ENCODE measurements at places on chromosomes 6 and 20.

DNA sequence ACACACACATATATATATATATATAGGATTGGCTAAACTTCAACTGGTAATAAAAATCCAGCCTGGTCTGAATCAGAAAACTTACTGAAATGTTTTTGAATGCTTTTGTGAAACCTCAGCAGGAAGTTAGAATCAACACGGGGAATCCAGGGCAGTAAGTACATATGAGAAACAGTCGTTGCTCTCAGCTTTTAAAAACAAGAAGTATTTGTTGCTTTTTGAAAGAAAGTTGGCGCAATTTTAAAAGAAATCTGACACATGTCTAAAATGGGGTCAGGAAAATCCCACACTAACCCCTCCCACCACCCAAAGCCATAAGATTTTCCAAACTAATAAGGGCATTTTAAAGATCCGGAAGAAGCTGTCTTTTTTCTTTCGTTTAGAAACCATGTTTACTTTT is 11.5 kb upstream of the CCDC170 start:
- DNase-seq, result peak; percentile 22

DNA sequence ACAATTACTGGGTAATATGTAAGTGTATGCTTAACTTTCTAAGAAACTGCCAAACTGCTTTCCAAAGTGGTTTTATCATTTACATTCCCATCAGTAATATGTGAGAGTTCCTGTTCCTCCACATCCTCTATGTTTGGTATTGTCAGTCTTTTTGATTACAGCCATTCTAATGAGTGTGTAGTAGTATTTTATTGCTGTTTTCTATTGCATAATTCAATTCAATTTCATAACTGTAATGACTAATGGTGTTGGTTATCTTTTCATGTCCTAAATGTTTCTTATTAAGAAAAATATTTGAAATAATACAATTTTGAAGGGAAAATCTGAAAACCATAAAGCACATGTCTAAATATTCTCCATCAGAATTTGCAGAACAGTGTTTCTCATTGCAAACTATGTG is 119.3 kb downstream of the MAP3K7 start:
- no peak for DNase-seq

GRCh38 chr20:57167971-57168701 is 98.3 kb downstream of the BMP7 start:
- no peak for DNase-seq

- peak; percentile 5 for DNase-seq
Measured at GRCh38 chr6:70686548-70687133, 19.0 kb downstream of the SMAP1 start.

- DNase-seq, result no peak
Measured at GRCh38 chr6:11851387-11851786, 72.8 kb upstream of the ADTRP start.

- DNase-seq, result no peak
Measured at GRCh38 chr6:31908791-31909190, 6.9 kb upstream of the ZBTB12 start.

- DNase-seq, result no peak
Measured at GRCh38 chr6:159788276-159788675, 1.1 kb downstream of the TCP1 start.

GRCh38 chr6:16831136-16831535 is 69.9 kb upstream of the ATXN1 start:
- DNase-seq, result no peak

DNA sequence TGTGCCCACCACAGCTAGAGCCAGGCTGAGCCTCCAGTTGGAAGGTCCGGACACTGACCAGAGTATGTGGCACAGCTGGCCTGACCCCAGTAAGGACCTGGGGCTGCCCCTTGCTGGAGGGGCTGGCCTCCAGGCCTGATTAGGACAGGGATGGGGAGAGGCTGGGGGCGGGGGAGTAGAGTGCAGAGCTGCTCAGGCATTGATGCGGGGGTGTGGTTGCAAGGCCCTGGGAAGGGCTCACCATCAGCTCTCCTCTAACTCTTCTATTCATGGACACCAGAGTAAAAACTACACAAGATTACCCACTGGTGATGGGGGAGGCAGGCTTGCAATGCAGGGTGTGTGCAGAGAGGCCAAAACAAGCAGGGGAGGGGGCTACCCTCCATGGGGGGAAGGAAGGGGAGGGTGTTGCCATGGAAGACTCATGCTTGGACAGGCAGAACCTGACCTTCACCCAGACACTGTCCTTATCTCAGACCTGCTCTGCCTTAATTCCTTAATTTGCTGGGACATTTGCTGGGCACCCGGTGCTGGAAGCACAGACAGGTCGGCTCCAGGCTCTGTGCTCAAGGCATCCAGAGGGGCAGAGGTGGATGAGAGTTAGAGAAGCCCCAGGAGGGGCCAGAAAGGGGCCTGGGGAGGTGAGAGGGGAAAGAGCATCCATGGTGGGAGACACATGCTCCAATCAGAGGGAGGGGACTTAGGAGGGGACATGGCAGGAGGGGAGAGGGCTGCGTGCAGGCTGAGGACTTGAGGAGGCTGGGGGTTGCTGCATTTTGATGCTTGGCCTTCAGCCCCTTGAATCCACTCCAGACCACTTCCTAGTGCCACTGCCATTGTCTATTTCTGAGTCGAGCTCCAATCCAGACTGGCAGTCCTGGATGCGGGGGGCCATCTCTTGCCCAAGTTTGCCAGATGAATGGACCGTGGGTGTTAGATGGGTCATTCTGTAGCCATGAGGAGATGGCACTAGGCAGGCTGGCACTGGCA is 7.6 kb upstream of the EMILIN3 start:
- DNase-seq, result no peak

DNA sequence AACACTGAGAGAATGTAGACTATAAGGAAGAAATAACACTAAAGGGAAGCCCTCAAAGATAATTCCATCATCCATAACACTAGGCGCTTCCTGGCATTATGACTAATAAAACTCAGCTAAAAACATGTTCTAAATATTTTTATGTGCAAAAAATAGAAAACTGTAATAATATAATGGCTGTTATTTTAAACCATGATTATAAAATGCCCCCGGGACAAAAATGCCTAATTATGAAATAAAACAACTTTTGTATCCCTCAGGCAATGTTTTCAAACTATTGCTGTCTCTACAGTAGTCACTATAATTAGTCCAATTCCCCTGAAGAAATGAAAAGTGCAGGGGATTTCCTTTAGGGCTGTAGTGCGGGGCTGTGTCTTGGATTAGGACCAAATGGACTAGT is 242.4 kb downstream of the RNF144B start:
- DNase-seq, result no peak

DNA sequence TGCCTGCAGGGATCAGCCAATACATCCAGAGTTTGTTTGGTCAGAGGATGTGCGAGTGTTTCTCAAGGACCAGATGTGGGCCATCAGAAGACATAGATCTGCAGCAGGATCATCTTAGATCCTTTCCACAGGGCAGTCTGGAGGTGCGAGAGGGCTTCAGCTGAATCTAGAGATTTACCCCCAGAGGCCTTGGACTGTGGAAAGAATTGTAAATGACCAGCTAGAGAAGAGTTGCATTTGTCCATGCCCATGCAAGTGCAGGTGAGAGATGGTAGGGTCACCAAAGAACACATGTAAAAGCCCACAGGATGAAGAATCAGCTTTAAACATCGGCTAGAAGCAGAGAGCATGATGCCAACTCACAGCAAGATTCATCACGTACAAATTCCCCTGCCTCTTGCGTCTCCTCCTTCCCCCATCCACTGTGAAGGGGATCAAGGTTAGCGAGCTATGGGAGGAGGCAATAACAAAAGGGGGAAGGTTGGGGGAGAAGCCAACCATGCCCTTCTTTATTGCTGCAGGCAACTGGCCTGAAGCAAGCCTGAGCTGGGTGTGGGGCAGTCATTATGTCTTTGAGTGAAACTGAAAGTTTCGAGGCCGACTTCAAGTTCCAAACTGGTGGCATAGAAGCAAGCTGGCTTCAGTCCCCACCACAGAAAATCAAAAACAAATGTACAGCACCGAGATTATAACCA is 83.5 kb downstream of the SCML4 start:
- no peak for DNase-seq

DNA sequence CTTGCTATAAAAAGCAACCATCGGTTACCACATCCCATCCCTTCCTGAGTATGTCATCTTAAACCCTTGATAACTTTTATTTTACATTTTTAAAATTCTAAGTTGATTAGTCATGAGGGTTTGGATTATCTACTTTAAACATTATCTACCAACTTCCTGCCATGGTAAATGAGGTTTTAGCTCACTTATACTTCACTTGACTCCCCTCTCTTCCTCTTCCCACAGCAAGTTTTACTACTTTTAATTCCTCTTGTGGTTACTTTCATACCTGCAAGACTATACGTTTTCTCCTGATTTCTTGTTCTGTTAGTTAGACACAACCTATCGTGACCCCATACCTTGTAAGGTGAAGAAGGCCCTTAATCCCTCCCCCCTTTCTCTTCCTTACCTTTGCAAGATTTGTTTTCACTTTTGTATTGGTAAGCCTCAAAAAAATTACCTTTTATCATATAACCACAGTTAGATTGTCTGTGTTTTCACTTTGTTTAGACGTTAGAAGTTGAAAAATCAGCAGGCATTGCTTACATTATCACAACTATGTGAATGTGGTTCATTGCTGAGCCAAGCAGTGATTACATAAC is 60.1 kb upstream of the OGFRL1 start:
- no peak for DNase-seq

DNA sequence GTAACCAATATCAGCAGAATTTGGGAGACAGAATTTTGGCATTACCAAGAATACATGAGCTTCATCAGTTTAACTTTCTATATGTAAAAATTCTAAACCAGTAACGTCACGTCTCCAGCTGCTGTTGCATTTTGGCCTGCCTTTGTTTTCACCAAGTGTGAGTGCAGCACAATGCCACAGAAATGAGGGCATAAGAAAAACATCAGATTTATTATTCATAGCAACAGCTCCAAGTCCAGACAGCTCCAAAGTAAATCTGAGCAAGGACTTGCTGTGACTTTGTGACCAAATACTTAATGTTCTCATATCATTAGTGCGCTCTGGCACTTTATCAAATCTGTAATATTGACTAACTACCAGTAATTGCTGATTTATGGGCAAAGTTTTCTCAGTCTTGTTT is 11.0 kb upstream of the FBXL4 start:
- DNase-seq, result no peak

DNA sequence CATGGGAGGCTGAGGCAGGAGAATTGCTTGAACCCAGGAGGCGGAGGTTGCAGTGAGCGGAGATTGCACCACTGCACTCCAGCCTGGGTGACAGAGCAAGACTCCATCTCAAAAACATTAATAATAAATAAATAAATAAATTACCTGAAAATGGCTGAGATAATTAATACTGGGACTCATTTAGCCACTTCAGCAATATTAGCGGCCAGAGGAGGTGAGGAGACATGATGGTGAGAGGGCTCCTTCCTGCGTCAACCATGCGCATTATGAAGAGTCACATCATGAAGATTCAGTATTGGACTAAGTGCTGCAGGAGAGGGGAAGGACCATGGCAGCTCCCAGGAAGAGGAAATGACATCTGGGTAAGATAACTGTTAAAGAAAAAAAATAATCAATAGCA is 2.9 kb upstream of the PYGB start:
- DNase-seq, result no peak

DNA sequence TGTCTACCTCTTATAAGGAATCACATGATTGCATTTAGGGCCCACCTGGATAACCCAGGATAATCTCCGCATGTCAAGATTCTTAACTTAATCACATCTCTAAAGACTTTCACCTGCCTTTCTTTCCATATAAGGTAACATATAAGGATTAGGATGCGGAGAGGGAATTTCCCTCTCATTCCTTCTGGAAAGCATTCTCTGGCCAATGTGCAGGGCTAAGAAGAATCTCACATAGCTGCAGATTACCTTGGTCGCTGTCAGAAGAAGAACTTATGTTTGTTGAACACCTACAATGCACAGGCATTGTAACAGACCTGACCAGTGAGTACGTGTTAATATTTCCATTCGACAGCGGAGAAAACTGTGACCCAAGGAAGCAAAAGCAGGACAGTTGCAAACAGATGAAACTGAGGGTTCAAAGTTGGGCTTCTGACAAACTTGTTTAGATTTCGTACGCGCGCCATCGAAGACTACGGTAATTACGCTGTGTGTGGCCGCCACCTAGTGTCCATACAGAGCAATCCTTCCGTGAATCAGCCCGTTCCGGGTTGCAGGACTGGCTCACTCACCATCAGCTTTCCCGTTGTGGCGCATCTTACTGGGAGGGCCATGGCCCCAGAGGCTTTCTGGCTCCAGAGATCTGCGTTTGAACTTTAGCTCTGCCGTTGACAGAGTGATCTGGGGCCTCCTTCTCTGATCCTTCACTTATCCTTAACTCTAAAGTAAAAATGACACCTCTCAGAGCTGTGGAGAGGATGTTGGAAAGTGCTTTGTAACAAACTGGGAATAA is 9.5 kb downstream of the C20orf202 start:
- peak; percentile 12 for DNase-seq

DNA sequence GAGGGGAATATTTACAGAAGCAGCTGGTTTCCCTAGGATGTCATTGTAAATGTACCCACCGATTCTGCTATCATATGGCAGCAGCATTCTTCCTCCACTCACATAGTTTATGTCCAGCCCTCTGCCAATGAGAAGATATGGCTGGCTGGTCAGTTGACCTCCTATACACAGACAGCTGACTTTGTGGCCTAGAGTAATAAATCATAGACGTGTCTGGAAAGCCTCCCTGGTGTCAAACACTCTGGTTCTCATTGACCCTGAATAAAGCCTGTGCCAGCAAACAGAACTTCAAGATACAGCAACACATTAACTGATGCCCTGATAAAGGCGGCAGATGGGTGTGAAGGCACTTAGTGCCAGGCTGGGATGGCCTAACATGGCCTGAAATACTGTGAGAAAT is 52.6 kb downstream of the GPR63 start:
- DNase-seq, result no peak

DNA sequence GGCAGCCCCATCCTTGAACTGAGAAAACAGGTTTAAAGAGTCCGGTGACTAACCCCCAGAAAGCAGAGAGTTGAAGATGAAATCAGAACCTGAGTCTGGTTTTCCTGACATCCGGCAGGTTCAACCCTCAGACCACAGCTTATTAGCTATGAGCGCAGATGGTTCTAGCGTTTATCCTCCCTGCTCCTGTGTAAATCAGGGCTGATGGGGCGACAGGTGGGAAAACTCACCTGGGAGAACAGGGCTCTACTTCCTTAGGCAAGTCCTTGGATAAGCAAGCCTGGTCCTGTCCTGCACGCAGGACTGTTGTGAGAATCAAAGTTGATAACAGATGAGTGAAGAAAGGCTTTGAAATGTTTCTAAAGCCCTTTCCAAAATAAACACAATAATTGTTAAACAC is 31.4 kb downstream of the GHRH start:
- DNase-seq, result no peak
